ENCODE measurements at places on chromosomes 6 and 20.

DNA sequence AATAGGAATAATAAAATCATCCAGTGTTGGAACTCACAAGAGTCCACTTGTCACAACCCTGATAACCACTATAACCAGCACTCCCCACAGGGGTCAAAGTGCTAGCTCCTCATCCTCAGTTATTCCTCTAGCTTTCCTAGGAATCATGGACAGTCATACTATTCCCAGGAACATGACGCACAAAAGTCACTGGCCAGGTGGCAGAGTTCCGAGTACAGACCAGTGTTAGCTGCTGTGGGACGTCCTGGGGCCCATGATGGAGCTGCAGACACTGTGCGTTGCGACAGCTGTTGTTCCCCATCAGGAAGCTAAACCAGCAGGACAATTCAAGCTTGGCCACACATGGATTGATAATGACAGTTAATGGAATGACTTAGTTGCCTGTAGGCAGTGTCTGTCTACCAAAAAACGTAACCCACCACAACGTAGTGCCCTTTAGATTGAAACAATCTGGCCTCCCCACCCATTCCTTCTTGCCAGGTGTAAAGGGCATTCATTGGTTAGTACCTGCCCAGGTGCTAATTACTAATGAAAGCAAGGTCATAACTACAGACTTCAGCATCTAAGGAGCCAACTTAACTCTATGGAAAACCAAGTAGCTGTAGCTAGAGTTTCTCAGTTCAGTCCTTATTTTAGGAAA, 17.4 kb downstream of the EZR start:
- no peak for DNase-seq

DNA sequence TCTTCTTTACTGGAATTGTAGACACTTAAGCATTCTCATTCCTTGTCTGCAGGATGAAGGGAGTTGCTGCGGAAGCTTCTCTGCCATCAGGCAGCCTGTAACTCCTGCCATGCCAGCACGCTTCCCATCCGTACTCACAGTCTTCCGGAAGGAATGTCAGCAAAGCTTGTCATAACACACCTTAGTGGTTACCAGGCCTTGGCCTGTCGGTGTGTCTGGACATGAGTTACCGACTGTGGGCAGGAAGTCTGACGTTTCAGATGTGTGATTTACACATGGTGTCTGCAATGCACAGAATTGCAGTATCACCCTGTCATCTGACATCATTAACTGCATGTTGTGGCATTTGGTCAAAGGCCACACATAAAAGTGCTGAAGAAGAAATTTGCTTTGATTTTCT, 102.2 kb downstream of the SLC24A3 start:
- DNase-seq, result no peak

DNA sequence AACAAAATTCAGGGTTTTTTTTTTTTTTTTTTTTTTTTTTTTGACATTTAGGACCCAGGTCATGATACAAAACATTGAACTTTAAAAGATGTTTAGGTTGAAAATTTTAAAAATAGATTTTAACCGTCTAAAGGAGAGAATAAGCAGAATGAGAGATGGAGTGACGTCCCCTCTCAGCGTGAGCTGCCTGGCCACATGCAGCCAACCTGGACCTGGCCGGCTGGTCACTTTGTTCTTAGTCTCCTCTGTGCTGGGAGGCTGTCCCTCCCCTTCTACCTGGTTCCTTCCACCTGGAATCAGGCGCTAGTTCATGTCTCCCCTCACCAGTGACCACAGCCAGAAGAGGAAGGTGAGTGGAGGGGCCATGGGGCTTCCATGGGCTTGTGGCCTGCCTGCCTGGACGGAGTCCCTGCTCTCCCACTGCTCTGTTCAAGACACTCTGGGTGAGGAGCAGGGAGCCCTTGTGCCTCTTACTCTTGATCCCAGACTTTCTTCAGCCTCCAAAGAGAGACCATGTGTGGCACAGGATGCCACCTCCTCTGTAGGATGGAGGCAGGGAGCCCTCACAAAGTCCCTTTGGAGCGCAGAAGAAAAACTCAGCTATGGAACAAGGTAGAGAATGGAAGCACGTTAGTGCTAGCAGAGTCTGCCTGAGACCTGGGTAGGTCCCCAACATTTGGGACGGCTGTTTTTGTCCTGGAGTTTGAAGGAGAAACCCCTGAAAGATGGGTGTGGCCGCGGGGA, 31.7 kb downstream of the IRF4 start:
- no peak for DNase-seq

DNA sequence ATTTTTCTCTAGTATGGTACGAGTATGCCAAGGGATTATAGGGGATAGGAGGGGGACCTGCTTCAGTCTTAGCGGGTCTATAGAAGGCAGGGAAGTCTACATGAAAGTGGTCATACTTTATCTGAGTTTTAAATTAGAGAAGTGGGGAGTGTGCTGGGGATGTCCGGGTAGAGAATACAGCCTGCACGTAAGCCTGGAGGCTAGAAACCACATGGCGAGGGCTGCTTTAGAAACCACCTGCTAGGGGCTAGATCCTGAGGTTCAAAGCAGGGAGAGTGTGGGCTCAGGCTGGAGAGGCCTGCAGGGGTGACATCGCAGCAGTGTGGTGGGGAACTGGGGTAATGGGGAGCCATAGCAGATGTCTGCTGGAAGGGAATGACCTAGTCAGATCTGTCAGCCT, 85.2 kb downstream of the VEGFA start:
- no peak for DNase-seq

DNA sequence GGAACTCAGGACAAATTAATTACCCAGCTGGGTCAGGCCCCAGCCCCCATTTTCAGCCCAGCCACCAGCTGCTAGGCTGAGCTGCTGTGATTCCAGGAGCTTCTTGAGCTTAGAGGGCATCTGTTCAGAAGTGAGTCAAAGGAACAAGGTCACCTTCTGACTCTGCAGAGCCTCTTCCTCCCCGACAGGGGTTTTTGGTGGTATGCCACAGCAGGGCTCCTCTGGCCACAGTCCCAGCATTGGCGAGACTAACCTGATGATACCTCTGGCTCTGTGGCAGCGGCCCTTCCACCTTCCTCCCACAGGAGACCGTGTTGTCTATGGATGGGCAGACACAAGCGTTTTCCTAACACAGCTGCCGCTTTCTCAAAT, 39.7 kb downstream of the ZC3H12D start:
- DNase-seq, result peak; percentile 25

- DNase-seq, result no peak
Measured at GRCh38 chr6:110944681-110945151, 13.8 kb upstream of the GTF3C6 start.

DNA sequence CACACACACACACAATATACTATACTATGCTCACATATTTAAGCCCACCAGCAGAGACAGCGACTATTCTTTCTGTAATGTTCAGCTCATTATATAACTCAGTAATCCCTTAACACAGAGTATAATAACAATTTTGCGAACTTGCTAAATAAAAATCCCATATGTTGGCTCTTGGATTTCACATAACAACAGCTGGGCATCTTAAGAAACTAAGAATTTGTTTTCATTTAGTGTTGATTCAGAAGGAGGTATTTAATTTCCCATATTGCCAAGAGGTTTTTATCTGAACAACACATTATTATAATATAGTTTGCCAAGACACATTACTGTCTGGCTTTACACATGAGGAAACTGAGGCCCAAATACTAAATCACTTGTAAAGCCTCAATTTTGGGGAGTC, 7.4 kb downstream of the ECT2L start:
- no peak for DNase-seq

DNA sequence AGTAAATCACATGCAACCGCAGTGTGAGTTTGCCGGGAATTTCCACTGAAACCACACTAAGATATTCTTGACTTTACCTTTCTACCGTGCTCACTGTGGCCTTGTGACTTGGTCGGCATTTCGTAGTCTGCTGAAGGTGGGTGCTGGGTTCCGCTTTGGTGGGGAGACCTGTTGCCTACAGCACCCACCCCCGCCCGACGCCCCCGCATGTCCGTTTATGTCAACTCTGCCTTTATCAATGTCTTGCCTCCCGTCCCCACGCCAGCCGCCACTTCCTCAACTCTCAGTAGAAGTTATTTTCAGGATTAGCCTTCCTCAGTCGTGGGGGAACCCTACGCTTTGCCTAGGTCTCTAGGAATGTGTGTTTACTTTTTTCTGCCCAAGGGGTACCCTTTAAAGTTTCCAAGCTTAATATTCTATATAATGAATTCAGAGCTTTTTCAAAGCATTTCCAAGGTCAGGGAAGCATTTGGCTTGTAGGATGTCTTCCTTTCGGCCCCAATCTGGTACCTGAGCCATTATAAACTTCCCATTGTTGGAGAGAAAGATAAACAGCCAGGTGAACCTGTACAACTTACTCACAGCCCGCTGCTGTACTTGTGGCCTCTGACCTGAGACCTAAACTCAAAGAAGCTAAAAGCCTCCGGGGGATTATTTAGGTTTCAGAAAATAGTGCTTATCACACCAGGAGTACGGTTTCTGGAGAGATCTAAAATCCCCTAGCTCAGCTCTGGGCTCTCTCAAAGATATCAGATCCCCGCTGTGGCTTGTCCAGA, 54.2 kb downstream of the TBC1D7 start:
- peak; percentile 53 for DNase-seq

DNA sequence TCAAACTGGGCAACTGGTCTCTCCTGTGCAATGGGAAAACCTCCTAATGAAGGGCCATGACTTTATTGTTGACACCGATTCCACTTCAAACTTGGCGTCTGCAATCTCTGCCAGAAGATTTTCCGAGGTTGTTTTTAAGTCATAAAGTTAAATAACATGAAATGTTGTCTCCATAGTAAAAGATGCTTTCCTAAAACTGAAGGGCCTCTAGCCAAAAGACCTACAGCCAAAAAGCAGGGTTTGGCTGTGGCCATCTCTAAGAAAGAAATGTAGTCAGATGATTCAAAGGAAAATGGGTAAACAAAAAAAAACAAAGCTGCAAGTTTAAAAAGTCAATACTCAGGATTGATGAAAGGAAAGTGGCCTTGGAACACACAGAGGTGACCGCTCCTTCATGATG, 14.1 kb downstream of the CD93 start:
- no peak for DNase-seq

DNA sequence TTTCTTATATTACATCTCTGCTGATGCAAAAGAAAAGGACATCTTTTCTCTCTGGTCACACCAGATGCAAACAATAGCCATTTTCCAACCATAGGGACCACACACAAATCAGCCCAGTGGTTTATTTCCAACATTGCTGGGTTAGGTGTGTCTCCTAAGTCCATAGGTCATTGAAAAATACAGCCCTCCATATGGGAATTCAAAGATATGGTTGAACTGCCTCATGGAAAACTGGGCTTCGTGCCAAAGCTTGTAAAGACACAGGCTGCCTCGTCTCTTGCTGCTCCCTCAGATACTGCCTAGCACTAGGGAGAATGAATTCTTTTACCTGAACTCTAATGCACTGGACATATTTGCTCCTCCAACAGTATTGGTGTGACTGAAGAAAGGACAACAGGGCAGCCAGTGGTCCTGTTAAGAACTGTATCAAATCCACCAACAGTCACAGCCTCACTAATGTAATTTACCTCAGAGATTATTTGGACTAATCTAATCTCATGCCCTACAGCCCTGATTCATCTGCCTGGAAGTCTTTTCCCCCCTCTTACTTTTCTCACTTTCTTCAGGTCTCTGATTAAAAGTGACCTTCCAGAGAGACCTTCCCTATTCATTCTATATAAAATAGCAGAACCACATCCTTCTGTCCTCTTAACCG, 48.3 kb upstream of the TBC1D32 start:
- no peak for DNase-seq

GRCh38 chr6:44487586-44487985, 100.1 kb downstream of the CDC5L start:
- DNase-seq, result no peak

- DNase-seq, result no peak
Measured at GRCh38 chr6:98054453-98054852, 771.4 kb upstream of the MMS22L start.

DNA sequence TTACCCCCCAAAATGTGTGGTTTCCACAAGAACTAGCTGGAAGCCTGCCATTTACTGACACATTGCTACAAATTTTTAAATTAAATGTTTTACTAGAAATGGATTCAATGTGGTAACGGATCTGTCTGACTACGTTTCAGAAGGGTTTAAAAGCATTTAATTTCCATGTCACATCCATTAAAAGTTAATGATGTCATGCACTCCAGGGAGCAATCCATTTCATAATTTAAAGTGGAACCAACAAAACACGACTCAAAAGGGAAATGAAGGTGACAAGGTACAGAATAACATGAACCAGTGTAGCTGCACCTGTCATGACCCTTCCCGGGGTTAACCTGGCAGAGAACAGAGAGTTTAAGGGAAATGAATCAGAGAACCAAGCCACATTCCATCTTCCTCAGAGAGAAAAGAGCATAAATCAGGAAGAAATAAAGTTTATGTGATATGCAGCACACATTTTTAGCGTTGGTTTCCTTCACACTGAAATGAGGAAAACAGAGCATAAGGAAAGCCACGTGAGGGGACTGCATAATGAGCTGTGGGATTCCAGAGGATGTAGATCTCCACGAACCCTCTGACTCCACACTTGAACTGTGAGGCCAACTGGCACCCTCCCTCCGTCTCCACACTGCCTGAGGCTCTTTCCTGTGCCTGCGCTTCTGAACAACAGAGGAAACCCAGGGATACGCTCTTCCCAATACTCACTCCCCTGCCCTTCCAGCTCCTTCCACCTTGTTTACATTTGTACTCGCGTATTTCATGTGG, 170.3 kb upstream of the AHI1 start:
- no peak for DNase-seq

DNA sequence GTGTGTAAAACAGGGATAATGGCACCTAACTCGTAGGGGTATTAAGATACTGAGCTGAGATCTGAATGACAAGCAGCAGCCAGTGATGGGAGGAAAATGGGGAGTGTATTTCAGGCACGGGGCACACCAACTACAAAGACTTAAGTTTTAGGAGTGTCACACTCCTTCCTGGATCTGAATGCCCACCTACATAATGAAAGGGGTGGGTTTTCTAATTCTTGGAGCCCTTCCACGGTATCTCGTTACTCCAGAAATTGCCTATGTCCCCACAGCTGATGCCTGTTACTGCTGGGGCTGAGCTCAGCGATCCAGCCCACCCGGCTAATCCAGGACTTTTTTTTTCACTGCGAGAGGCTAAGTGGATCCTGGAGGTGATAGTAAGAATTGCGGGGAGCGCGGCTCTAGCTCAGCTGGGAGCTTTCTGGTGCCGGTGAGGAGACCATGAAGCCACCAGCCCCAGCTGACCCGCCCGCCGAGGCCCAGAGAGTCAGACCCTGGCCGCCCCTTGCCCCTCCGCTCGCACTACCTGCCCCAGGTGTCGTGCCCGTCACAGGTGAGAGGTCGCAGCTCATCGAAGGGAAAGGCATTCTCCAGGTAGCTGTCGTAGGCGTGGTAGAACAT, 727 bp downstream of the EDEM2 start:
- DNase-seq, result no peak

- no peak for DNase-seq
Measured at GRCh38 chr20:31641391-31641790, 3.7 kb downstream of the COX4I2 start.

All from activated T-cell treated with anti-CD3 and anti-CD28 coated beads, Interleukin-2, amount 50 U/mL, for 1 hour (primary cell).